GM12864 (cell line): ENCODE measurements at places on chromosomes 16 and 17.

- no peak for DNase-seq
Measured at GRCh38 chr17:81644976-81645952, 8.3 kb downstream of the TSPAN10 start.

GRCh38 chr16:12515746-12516145, 287.9 kb downstream of the CPPED1 start:
- DNase-seq: no peak

- no peak for DNase-seq
Measured at GRCh38 chr16:89143201-89143741, 28.3 kb upstream of the CDH15 start.

DNA sequence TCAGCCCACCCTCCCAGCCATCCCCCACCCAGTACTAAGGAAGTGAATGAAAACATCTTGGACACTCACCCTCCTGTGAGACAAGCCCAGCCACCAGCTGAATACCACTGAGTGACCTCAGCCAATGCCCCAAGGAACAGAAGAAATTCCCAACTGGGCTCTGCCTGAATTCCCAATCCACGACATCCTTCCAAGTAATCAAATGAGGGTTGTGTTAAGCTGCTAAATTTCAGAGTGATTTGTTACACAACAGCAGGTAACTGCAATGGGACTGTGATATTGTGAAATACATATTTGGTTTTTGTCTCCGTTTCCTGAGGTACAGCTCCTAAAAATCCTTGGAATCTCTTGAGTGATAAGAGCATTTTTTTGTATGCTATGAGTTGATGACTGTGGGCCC, 578.7 kb upstream of the CDH11 start:
- no peak for DNase-seq

- no peak for DNase-seq
Measured at GRCh38 chr17:1376061-1376460, 24.0 kb downstream of the YWHAE start.

- DNase-seq: no peak
Measured at GRCh38 chr17:21019976-21020586, 22.7 kb downstream of the USP22 start.

- no peak for DNase-seq
Measured at GRCh38 chr16:85394456-85395206, 218.5 kb upstream of the GSE1 start.

DNA sequence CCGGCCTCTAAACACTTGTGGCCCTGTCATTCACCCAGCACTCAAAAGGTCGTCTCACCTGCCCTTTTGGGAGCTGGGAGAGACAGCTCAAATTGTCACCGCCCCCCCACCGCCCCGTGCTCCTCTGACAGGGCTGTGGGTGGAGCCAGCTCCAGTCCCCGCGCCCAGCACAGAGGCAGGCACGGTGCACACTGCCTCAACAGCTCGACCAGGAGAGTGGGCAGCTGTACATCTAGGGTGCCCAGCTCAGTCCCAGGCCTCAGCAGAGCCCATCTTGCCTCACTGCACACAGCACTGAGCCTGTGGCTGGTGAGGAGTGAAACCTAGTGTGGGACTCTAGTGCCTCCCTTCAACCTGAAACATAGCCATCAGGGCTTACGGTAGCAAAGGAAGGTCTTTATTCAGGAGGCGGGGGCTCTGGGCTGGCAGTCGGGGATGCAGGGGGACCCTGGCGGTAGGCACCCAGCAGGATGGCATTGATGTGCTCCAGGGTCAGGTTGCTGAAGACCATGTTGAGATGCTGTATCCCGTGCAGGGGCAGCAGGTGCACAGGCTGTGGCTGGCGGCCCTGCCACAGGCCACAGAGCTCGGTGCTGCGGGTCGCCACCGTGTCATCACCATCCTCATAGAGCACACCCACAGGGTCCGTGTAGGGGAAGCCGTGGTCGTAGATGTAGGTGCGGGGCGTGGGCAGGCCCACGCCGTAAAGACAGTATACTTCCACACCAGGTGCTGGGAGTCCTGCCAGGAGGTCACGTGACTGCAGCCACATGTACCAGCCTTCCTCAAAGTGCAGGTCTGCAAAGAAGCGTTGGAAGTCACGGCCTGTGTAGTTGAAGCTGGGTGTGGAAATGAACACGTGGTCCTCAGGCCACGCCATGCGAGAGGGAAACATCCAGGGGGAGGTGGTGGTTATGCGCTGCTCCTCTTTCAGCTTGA, 3.1 kb upstream of the PSMB10 start:
- no peak for DNase-seq

DNA sequence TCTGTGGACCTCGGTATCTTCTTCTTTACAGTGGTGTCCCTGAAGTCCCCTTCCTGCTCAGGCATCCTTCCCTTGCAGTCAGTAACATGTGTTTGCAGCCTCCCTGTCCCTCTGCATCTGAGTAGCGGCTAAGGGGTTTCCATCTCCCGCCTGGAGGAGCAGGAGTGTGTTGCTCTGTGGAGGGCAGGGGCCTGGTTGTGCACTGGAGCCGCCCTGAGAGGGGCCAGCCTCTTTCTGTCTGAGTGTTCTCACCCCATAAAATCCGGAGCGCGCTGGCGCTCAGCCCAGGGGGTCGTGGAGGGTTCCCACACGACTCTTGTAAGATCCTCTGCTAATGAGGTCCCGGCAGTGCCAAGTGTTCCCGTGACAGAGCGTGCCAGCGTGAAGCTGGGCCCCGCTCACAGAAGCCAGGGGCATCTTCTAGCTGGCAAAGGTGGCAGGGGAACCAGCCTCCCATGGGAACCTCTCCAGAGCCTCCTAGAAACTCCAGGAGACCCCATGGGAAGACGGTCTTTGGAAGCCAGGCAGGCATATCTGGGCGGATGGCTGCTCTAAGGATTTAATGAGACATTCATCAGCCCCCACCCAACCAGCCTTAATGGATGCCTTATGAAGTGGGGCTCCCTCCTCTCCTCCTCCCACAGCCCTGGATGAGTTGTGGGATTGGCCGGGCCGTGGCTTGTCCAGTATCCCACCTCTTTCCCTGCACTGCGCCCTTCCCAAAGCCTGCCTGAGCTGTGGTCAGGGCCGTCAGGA, 91.4 kb upstream of the GSE1 start:
- no peak for DNase-seq

DNA sequence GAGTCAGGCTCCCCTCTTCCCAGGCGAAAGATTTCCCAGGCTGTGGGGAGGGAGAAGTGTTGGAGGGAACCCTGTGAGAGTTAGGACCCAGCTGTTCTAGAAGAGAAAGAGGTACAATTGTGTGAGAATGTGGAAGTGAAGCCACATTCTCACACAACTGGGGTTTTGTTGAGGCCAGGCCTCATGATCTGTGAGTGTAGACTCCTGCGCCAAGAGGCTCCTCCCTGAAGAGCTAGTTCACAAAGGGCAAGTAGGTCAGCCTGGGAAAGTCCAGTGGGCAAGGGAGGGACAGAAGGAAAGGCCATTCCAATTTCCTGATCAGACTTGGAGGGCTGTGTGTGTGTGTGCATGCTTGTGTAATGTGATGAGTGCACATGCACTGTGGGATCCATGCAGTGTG, 15.2 kb downstream of the CD300LF start:
- no peak for DNase-seq

DNA sequence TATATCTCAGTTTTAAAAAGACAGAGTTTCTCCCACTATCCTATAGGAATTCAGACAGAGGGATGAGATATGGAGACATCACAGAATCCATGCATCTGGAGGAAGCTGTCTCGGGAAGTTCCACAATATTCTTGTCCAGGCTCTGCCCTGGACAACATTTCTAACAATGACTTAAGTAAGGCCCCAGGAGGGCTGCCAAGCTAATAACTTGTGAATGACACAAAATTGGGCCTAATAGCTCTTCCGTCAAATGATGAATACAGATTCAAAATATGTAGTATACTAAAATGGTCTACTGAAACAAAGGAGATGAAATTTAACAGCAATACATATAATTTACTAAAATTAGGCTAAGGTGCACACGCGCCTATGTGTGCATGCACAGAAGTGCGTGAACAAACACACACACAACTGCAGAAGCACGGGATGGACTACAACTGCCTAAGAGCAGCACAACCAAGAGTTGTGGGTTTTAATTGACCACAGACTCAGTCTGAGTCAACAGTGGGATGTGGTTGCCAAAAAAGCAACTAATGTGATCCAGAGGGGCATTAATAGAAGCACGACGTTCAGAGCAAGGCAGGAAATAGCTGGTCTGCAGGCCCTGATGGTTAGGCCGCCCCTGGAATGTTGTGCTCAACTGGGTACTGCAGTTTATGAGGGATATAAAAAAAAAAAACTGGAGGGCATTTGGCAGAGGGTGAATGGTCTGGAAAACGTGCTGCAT, 26.3 kb upstream of the HS3ST2 start:
- DNase-seq: no peak

DNA sequence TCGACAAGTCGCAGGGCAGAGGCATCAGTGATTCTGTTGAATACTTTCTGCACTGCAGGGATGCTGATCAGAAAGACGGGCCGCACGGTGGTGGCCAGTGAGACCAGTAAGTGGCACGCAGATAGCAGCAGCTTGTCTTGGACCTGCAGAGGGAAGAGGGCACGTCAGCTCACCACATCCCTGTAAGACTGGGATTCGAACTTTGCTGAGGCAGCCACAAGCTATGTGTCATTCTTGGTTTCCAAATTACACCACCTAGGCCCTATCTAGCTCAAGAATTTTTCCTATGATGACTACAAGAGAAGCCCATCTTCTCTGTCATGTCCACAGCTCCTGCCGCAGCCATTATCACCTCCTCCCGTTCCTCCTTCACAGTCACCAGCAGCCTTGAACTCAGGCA, 49.4 kb upstream of the GSG1L start:
- no peak for DNase-seq

DNA sequence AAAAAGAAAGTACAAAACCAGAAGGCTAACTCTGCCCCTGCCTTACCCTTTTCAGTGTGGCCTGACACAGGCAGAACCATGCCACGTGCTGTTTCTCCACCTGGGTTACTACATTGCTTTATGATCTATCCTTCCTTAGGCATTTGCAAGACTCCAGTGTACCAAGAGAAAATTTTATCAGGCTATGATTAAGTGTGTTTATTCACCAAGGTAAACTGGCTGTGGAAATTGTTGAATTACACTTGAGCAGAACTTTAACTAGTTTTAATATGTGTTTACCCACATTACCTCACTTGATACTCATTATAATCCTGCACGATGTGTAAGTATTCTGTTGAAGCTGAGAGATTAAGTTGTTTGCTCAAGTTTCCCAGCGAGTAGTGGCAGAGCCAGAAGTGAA, 129.7 kb upstream of the MYOCD start:
- DNase-seq: no peak

DNA sequence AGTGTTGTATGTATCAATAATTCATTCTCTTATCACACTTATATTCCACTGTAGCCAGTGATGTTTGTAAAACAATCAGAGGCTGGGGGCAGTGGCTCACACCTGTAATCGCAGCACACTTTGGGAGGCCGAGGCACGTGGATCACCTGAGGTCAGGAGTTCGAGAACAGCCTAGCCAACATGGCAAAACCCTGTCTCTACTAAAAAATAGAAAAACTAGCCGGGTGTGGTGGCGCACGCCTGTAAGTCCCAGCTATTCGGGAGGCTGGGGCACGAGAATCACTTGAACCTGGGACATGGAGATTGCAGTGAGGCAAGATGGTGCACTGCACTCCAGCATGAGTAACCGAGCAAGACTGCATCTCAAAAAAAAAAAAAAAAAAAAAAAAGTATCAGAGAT, 217.0 kb downstream of the CPPED1 start:
- no peak for DNase-seq

GRCh38 chr17:29826114-29826692, 103.8 kb downstream of the SSH2 start:
- DNase-seq: no peak

GRCh38 chr17:40561294-40561870, 3.9 kb downstream of the CCR7 start:
- DNase-seq: peak; percentile 75

DNA sequence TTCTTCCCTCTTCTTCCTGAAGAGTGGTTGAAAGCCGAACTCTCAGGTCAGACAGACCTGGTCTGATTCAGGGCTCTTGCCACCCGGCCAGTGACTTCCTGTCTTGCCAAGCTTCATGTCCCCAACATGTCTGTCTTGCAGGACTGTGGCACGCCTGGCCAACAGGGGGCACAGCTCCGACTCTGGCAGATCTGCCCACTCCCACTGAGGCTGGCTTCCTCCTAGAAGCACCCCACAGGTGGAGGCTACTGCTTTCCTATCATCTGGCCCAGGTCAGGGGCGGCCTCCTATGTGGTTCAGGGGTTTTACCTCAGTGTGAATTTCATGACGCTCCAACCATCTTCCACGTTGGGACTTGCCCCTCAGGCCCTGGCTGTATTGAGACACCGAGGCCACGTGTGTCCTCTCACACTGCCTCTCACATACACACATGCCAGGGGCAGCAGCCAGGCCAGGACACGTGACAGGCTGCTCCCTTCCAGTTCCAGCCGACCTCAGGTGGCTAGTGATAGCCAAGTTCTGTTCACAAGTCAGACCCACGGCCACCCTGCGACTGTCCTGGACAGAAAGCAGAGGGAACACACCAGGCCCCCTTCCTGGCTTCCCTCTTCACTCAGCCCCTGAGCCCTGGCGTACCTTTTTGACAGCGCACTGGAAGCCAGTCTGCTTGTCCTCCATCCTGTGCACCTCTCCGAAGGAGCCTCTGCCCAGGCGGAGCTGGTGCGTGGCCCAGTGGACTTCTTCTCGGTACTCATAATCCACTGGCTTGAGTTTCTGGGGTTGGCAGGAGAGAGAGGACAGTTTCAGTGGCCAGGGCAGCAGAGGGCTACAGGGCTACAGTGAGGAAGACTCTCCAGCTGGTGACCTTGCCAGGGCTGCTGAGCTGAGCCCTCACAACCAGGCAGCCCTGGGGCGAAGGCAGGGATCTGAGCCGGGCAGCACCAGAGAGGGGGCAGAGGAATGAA, 22.6 kb upstream of the SPATA32 start:
- DNase-seq: no peak

- no peak for DNase-seq
Measured at GRCh38 chr17:50272711-50273653, 1.3 kb upstream of the TMEM92 start.

DNA sequence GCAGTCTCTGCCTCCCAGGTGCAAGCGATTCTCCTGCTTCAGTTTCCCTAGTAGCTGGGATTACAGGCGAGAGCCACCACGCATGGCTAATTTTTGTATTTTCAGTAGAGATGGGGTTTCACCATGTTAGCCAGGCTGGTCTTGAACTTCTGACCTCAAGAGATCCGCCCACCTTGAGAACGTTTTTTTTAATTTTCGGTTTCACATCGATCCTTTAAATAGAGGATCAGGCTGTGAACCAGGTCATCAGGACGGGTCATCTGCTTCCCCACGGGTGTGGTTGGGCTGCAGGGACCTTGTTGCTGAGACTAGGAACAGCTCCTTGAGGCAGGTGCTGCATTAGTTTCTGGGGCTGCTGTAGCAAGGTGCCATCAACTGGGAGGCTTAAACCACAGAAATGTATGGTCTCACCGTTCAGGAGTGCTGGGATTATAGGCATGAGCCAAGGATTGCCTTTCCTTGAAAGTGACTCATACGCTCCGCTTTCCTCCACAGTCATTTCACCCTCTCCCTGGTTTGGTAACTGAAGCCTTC, 7.9 kb upstream of the NAGPA start:
- peak; percentile 77 for DNase-seq

- no peak for DNase-seq
Measured at GRCh38 chr16:88466949-88467348, 13.9 kb downstream of the ZFPM1 start.
